ENCODE measurements at places on chromosomes 2 and 18.

DNA sequence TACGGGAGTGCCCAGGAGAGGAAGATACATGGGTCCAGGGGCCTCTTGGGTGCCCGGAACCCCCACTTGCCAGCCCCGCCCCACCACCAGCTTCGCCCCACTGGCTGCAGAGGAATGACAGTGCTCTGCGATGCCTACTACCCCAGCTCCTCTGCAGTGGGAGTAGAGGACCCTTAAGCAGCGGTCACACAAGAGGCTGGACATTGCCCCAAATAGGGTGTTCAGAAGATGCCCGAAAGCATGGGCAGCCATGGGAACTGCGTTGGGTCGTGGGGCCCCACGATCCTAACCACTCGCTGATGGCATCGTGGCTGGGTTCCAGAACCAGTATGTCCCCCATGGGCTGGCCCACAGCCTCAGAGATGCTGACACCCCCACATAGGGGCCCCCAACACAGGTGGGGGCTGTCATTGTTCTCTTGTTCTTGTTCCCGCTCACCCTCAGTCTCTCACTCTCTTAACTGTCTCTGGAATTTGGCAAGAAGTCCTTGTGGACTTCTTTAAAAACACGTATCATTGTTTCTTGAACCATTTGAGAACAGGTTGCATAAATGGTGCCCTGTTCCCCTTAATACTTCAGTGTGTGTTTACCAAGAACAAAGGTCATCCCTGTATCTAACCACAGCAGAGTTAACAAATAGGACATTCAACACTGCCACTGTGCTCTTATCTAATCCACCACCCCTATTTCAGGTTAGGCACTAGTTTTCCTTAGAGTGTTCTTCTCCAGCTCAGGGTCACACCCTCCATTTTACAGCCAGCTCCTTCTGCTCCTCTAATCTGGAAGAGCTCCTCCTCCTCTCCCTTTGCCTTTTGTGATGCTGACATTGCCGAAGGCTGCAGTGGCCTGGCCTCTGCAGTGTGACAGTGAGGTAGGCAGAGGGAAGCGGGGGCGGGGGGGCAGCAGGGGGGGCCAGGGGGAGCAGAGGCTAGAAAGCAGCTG is 76.3 kb downstream of the STPG4 start:
- DNase-seq = no peak

- DNase-seq = no peak
Measured at GRCh38 chr18:44258086-44258485, 422.6 kb upstream of the SETBP1 start.

GRCh38 chr2:41024816-41025215 is 572.9 kb upstream of the SLC8A1 start:
- no peak for DNase-seq

DNA sequence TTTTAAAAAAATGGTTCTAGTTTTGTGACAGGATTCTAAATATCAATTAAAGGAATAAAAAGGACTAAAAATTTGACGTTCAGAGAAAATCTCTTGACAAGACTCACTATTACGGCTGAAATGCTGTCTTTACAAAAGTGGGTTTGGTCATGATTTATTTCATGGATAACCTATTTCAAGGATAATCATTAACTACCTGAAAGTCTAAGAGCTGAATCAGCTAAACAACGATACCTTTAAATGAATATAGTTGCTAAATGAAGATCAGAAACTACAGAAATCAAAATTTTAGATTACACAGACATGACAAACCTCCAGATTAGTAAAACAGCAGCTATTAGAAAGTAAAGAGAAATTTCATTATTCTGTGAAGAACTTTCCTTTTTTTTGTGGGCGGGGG is 35.7 kb downstream of the RTTN start:
- no peak for DNase-seq
